Hair follicle dermal papilla cell (primary cell): ENCODE measurements at places on chromosomes 3 and 15. TPM values are rescaled to one million over a fixed set of nuclear protein-coding genes. Genes with fewer than 3 reads are reported as not detected.

BNIP2 gene
- 124 and 138 TPM in 2 replicates for total RNA-seq

ARHGEF3 gene
- 13.7 and 14.9 TPM in 2 replicates for total RNA-seq

CILP gene
- total RNA-seq, result 0.73 and 2.8 TPM in 2 replicates

CCDC39 gene
- not detected in 2 replicates for total RNA-seq

TMEM212 gene
- not detected in 2 replicates for total RNA-seq

SPINK8 gene
- not detected in 2 replicates for total RNA-seq

PLSCR2 gene
- total RNA-seq, result not detected in 2 replicates

CALML4 gene
- 3.2 and 3.3 TPM in 2 replicates for total RNA-seq

LRRN1 gene
- under 0.01 and 0.12 TPM in 2 replicates for total RNA-seq

SNTN gene
- not detected in 2 replicates for total RNA-seq

BLM gene
- 0.49 and 0.61 TPM in 2 replicates for total RNA-seq

TRAT1 gene
- not detected in 2 replicates for total RNA-seq

IL17RB gene
- total RNA-seq, result 0.12 and 0.49 TPM in 2 replicates

GOLGA6L4 gene
- 1.3 and 1.5 TPM in 2 replicates for total RNA-seq

GPR160 gene
- total RNA-seq, result 0.32 and 0.36 TPM in 2 replicates

SOX14 gene
- total RNA-seq, result not detected in 2 replicates

EPHB1 gene
- 0.49 and 1.5 TPM in 2 replicates for total RNA-seq

C3orf33 gene
- 2.4 TPM in 2 replicates for total RNA-seq

PFKFB4 gene
- 12.8 and 15.7 TPM in 2 replicates for total RNA-seq

UCN2 gene
- 2.6 and 2.9 TPM in 2 replicates for total RNA-seq

SPTBN5 gene
- total RNA-seq, result 0.73 and 0.97 TPM in 2 replicates

GNAT1 gene
- not detected in 2 replicates for total RNA-seq

MYD88 gene
- total RNA-seq, result 15.3 and 19.6 TPM in 2 replicates

SNX22 gene
- 0.16 and 0.24 TPM in 2 replicates for total RNA-seq

CLN6 gene
- total RNA-seq, result 16.9 and 20.1 TPM in 2 replicates

ITGB5 gene
- 403 and 435 TPM in 2 replicates for total RNA-seq

SFMBT1 gene
- total RNA-seq, result 4.0 and 7.3 TPM in 2 replicates

SLC6A20 gene
- total RNA-seq, result not detected in 2 replicates

CSTA gene
- total RNA-seq, result 3.7 and 3.8 TPM in 2 replicates

ZKSCAN7 gene
- total RNA-seq, result 7.2 and 10.5 TPM in 2 replicates

FAM3D gene
- not detected in 2 replicates for total RNA-seq

AGBL1 gene
- not detected in 2 replicates for total RNA-seq

ANKRD34C gene
- total RNA-seq, result not detected in 2 replicates

RCCD1 gene
- total RNA-seq, result 10.9 and 13.0 TPM in 2 replicates

ALDH1A2 gene
- total RNA-seq, result 1.1 and 1.2 TPM in 2 replicates
